ENCODE measurements at places on chromosomes 6 and 20. TPM values are rescaled to one million over a fixed set of nuclear protein-coding genes. Genes with fewer than 3 reads are reported as not detected.

SLC17A1 gene
- total RNA-seq: not detected

SIRPB1 gene
- total RNA-seq: not detected

IL20RA gene
- total RNA-seq: not detected

SIGLEC1 gene
- 0.61 TPM for total RNA-seq

TFAP2A gene
- not detected for total RNA-seq

TMC2 gene
- total RNA-seq: not detected

CST2 gene
- not detected for total RNA-seq

SAMD10 gene
- not detected for total RNA-seq

CSTF1 gene
- 19.3 TPM for total RNA-seq

CST3 gene
- total RNA-seq: 624 TPM

GNMT gene
- 0.61 TPM for total RNA-seq

TSPYL1 gene
- 83.7 TPM for total RNA-seq

PSMB9 gene
- total RNA-seq: 9.1 TPM

SRSF12 gene
- not detected for total RNA-seq

DNA sequence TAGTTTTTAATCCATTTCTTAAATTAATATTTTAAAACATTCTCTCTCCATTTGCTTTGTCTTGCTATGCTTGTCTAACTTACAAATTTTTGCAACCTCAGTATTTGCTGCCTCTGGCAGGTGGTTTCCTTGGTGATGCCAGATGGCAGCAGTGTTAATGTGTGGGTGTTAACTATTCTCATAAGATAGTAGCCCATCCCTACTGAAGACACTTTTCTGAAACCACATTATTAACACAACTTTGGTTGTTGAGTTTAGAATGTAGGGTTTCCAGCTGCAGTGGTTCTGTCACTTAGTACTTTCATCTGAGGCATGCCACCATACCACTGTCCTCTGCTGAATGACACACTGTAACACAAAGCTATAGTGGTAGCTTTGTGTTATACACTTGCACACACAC, 75.1 kb downstream of the MYO6 start:
- no peak overlapping the region for H3K27ac ChIP-seq
- no peaks in the 10 kb centered on the region for H3K4me1 ChIP-seq
- H3K27me3 ChIP-seq: no peaks in the 10 kb centered on the region
- H3K4me3 ChIP-seq: no peak overlapping the region
- DNase-seq: no peak
- H3K36me3 ChIP-seq: peaks cover 7% of the 10 kb centered on the region

GRCh38 chr6:166849749-166850183, 106.6 kb downstream of the RNASET2 start:
- no peaks in the 10 kb centered on the region for H3K36me3 ChIP-seq
- no peaks in the 10 kb centered on the region for H3K27me3 ChIP-seq
- H3K27ac ChIP-seq: no peak overlapping the region
- no peak overlapping the region for H3K4me3 ChIP-seq
- DNase-seq: no peak

- H3K4me3 ChIP-seq: no peak overlapping the region
- no peak overlapping the region for H3K27ac ChIP-seq
- no peaks in the 10 kb centered on the region for H3K4me1 ChIP-seq
- no peaks in the 10 kb centered on the region for H3K27me3 ChIP-seq
- no peak for DNase-seq
These were observed 293.1 kb downstream of the SOX4 start for GRCh38 chr6:21886542-21887151.

- no peak overlapping the region for H3K27ac ChIP-seq
- H3K36me3 ChIP-seq: no peaks in the 10 kb centered on the region
- no peak for DNase-seq
- no peaks in the 10 kb centered on the region for H3K27me3 ChIP-seq
- no peak overlapping the region for H3K4me3 ChIP-seq
These were observed 134.9 kb downstream of the KLHL32 start for GRCh38 chr6:97059473-97059872.

GRCh38 chr20:35235881-35236280, 9.4 kb downstream of the MMP24 start:
- H3K27me3 ChIP-seq: no peaks in the 10 kb centered on the region
- no peak overlapping the region for H3K27ac ChIP-seq
- H3K36me3 ChIP-seq: no peaks in the 10 kb centered on the region
- no peak for DNase-seq
- H3K4me1 ChIP-seq: no peaks in the 10 kb centered on the region

GRCh38 chr20:41738604-41739206, 120.5 kb upstream of the CHD6 start:
- H3K36me3 ChIP-seq: no peaks in the 10 kb centered on the region
- no peaks in the 10 kb centered on the region for H3K4me1 ChIP-seq
- DNase-seq: peak; percentile 12
- H3K4me3 ChIP-seq: no peak overlapping the region
- no peaks in the 10 kb centered on the region for H3K27me3 ChIP-seq
- H3K27ac ChIP-seq: no peak overlapping the region

- peaks cover 77% of the 10 kb centered on the region for H3K36me3 ChIP-seq
- H3K4me3 ChIP-seq: no peak overlapping the region
- no peaks in the 10 kb centered on the region for H3K4me1 ChIP-seq
- H3K27me3 ChIP-seq: no peaks in the 10 kb centered on the region
- DNase-seq: no peak
These were observed 22.6 kb downstream of the MOCS1 start for GRCh38 chr6:39911513-39912125.

DNA sequence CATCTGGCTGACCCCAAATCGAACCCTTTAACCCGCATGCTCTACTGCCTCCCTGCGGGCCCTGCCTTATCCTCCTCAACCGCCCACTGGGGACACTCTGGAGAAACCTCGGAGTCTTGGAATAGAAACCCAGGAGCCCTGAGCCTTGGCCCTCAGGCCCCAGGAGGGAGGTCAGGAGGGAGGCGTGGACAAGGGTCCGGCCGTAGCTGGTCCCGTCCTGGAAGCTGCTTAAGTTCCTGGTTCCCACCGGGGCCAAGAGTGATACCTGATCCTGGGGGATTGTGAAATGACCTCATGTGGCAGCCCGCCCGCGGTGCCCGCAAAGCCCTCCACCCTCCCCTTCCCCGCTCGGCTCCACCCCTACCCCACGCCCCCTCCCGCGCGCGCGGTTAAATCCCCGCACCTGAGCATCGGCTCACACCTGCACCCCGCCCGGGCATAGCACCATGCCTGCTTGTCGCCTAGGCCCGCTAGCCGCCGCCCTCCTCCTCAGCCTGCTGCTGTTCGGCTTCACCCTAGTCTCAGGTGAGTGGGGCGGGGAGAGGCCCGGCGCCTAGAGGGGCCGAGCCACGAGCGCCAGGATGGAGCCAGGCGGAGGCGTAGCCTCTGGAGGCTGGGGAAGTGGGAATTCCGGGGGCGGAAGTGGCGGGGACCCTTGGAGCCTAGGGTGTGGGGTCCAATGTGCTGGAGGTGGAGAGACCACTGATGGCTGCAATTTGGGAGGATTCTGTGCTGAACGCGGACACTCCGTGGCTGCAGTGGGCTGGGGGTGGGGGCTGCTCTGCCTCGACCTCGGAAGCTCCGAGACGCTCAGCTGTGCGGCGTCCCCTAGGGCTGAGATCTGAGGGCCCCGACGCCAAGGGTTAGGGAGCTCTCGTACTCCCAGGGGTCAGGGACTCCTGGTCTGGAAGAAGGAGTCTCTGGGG, at the start of gene WFDC2:
WFDC2 (plus strand) TSS at position 418 of the 926 bp plus-strand sequence; CDS start at position 447, 29 bp downstream.
- H3K27ac ChIP-seq: no peak within 1 kb of the TSS
- no peaks in the 10 kb centered on the region for H3K36me3 ChIP-seq
- no peak for DNase-seq

DNA sequence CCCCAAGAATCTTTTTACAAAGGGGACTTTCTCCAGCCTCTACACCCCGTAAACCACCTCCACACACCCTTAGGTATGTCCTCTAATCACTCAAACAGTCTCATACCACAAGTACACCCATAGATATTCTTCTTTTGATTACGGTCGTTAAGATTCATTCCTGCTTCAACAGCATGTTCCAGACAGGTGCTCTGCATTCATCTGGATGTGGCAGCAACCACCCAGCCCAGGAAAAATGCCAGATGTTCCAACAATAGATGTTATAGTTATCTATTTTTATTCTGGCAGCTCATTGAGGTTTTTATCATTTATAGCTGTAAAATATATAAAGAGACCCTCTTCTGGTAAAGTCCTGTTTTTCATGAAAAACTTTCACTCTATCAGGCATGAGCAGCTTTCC, 60.7 kb downstream of the SIM1 start:
- H3K27me3 ChIP-seq: no peaks in the 10 kb centered on the region
- no peak for DNase-seq
- H3K27ac ChIP-seq: no peak overlapping the region
- no peaks in the 10 kb centered on the region for H3K36me3 ChIP-seq
- H3K4me1 ChIP-seq: no peaks in the 10 kb centered on the region

- no peak for DNase-seq
- H3K36me3 ChIP-seq: peaks cover 2% of the 10 kb centered on the region
- no peaks in the 10 kb centered on the region for H3K27me3 ChIP-seq
- H3K4me1 ChIP-seq: no peaks in the 10 kb centered on the region
- no peak overlapping the region for H3K4me3 ChIP-seq
These were observed 21.0 kb downstream of the ARG1 start for GRCh38 chr6:131594074-131594473.

DNA sequence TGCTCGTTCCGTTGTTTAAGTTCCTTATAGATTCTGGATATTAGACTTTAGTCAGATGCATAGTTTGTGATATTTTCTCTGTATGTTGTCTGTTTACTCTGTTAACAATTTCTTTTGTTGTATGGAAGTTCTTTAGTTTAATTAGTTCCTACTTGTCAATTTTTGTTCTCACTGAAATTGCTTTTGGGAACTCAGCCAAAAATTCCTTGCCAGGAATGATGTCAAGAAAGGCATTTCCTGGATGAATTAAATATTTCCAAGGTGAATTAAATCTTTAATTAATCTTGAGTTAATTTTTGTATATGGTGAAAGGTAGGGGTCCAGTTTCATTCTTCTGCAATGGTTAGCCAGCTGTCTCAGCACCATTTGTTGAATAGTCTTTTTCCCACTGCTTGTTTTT, 406.2 kb upstream of the NOX3 start:
- no peak overlapping the region for H3K4me3 ChIP-seq
- no peak overlapping the region for H3K27ac ChIP-seq
- H3K36me3 ChIP-seq: no peaks in the 10 kb centered on the region
- H3K4me1 ChIP-seq: no peaks in the 10 kb centered on the region
- no peaks in the 10 kb centered on the region for H3K27me3 ChIP-seq

- H3K36me3 ChIP-seq: no peaks in the 10 kb centered on the region
- H3K4me1 ChIP-seq: no peaks in the 10 kb centered on the region
- no peak overlapping the region for H3K27ac ChIP-seq
These were observed 46.3 kb upstream of the PTPRT start for GRCh38 chr20:43235998-43236397.

- H3K36me3 ChIP-seq: no peaks in the 10 kb centered on the region
- DNase-seq: no peak
These were observed 12.9 kb upstream of the PRSS16 start for GRCh38 chr6:27234576-27234975.

All from gastrocnemius medialis (tissue), 4 donors.